Sciatic nerve (tissue), 2 donors: ENCODE measurements at places on chromosomes 11 and 22. TPM values are rescaled to one million over a fixed set of nuclear protein-coding genes. Genes with fewer than 3 reads are reported as not detected.

DNA sequence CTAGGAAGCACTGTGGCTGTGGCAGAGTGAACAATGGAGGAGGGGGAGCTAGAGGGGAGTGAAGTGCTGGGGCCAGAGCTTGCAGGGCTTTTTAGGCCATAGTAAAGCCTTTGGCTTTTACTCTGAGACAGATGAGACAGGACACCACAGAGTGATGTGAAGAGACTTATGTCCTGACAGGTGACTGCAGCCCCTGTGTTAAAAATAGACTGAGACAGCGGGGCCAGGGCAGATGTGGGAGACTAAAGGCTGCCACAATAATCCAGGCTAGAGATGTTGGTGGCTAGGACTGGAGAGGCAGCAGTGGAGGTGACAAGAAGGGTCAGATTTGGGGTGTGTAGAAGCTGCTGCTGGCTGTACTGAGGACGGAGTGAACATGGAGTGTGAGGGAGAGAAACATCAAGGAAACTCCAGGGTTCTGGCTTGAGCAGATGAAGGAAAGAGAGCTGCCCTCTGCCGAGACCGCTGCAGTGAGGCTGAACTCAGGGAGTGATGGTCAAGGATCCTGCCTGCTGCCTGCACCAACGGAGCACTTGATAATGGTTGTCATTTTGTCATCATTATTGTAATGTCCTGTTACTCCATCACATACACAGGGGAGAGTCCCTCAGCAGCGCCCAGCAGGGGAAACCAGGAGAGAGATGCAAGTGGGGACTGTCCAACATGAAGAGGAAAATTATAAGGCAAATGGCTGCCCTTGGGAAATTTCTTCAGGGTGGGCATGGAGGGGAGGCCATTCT is 27.4 kb downstream of the SLC43A1 start:
- DNase-seq: no peak

GRCh38 chr11:73965764-73966121 is 14.9 kb downstream of the DNAJB13 start:
- DNase-seq: no peak

The APOBEC3G gene
- total RNA-seq: 8.9 TPM

The CFAP300 gene
- 4.8 TPM for total RNA-seq

The RAG1 gene
- total RNA-seq: 0.67 TPM

DNA sequence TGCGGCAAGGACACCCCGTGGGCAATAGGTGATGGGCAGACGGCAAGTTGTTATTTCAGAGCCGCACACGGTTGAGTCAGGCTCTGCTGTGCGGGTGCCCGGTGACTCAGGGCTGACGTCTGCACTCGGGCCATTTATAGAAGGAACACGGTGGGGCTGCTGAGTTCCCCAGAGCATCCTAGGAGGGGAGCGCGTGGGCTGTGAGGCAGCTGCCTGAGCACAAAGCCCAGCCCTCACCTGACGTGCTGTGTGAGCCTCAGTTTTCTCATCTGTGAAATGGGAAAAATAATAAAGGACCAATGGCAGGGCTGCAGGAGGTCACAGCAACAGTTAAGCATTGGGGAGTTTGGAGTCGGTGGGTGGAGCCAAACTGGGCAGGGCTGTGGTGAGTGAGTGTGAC is 11.3 kb upstream of the RHOD start:
- DNase-seq: no peak

GRCh38 chr22:49132009-49132408 is 695.7 kb downstream of the BRD1 start:
- no peak for DNase-seq
